ENCODE measurements at places on chromosomes 3 and 15.

- no peak overlapping the region for H3K4me3 ChIP-seq
- no peak for DNase-seq
- H3K27ac ChIP-seq = no peak overlapping the region
- H3K36me3 ChIP-seq = peaks cover 9% of the 10 kb centered on the region
- peaks cover 3% of the 10 kb centered on the region for H3K27me3 ChIP-seq
These were observed 19.0 kb downstream of the FAH start for GRCh38 chr15:80171787-80172186.

DNA sequence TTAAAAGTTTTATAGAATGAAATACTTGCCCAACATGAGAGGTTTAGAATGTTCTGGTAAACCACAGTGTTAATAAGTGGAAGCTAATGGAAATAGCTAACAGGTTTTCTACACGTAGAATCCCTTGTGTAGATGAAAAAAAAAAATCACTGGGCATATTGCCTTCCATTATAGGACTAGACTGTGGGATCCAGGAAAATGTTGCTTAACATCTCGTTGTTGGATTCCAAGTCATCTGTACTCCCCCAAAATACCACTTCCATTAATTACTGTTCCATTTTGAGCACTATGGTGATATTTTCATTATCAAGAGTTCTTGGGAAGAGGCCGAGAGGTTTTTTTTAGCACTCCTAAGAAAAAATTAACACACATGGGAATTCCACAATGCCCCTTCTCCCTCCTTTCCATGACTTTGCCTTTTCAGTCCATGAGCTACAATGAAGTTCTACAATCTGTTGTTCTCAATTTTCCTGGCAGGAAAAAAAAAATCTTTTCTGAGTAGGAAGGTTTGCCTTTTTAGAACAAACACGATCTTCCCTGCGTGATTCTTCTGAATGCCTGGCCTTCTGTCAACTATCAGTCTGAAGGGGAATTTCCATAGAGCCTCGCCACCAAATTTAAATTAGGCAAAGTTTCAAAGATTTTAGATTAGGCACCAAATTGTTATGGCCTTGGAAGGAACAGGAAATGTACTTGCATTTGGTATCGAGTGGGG, 74.4 kb upstream of the CTDSPL start:
- no peak for DNase-seq
- H3K27me3 ChIP-seq = peaks cover 8% of the 10 kb centered on the region
- H3K27ac ChIP-seq = peak overlapping the region; percentile 6
- peaks cover 8% of the 10 kb centered on the region for H3K4me1 ChIP-seq
- no peak overlapping the region for H3K4me3 ChIP-seq

DNA sequence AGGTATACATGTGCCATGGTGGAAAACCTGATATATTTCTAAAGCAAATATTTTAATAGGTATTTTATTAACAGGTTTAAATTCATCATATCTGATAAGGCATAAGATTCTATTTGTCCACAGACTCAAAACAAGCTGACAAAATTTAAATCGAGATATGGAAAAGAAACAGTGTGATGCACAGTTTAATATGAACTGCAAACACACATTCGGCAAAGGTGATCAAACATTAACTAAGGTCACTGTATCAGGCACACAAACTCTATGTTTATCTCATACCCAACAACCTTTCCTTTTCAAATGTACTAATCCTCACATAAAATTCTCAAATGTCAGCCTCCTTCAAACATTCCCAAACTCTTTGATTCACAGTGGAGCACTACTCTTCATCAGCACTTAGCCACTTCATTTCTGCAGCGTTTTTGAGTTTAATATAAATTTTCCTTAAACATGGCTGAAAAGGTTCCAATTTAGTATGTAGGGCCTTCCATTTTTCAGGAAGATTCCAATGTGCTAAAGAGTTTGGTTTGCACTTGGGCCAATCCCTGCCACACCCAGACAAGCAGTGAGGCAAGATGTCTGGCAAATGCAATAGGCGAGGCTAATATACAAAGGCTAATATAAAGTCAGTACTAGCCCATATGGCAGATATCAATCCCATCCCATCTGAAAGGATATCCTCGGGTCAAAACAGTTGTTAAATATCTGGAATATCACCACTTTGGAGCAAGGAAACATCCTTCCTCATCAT, 84.6 kb downstream of the GBE1 start:
- no peak for DNase-seq
- no peaks in the 10 kb centered on the region for H3K4me1 ChIP-seq
- H3K36me3 ChIP-seq = no peaks in the 10 kb centered on the region
- H3K27me3 ChIP-seq = peaks cover 1% of the 10 kb centered on the region

- no peaks in the 10 kb centered on the region for H3K36me3 ChIP-seq
- H3K27ac ChIP-seq = no peak overlapping the region
- peaks cover 7% of the 10 kb centered on the region for H3K27me3 ChIP-seq
- DNase-seq = no peak
- H3K4me3 ChIP-seq = no peak overlapping the region
These were observed 13.4 kb downstream of the KLF13 start for GRCh38 chr15:31340047-31340446.

DNA sequence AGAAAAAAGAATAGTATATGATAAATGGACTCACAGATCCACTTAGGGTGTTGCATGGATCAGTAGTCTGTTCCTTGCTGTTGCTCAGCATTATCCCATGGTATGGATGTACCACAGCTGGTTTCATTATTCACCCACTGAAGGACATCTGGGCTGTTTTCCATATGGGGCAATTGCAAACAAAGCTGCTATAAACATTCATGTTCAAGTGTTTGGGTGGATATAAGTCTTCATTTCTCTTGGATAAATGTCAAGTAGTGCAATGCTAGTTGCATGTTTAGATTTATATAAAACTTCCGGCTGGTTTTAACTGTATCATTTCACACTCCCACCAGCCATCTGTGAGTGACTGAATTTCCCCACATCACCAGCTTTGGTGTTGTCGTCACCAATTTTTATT, 137.7 kb downstream of the ASB7 start:
- peak overlapping the region; percentile 9 for H3K27ac ChIP-seq
- H3K4me3 ChIP-seq = no peak overlapping the region
- H3K4me1 ChIP-seq = peaks cover 47% of the 10 kb centered on the region
- no peaks in the 10 kb centered on the region for H3K36me3 ChIP-seq

All from endothelial cell (in vitro differentiated cells).